Glomerular endothelial cell (primary cell): ENCODE measurements at places on chromosomes 12 and 14.

GRCh38 chr14:105013150-105013785 lies 7.6 kb downstream of the CDCA4 start:
- no peak for DNase-seq

DNA sequence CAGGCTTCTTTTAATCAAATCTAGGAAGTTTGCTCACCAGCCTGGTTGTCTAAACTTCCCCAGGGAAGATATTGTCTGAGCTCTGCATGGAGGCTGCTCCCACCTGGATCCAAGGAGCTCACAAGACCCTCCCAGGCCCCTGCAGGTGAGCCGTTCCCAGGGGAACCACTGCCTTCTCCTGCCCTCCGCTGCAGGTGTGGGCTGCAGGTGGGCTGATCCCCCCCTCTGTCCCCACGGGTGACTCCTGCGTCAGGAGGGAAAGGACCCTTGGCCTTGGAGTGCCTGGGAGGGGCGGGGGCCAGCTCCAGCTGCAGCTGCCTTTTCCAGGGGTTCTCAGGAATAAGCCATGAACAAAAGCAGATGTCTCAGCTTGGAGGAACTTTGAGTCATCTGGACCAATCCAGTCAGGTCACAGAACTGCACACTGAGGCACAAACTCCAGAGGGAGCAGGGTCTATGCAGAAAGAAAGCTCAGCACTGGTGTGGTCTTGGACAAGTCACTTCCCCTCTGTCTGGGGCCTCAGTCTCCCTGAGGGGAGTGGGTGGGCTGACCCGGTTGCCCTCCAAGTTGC lies 246.6 kb upstream of the RTL1 start:
- no peak for DNase-seq

GRCh38 chr14:93100570-93100969 lies 15.2 kb downstream of the ITPK1 start:
- DNase-seq = no peak

DNA sequence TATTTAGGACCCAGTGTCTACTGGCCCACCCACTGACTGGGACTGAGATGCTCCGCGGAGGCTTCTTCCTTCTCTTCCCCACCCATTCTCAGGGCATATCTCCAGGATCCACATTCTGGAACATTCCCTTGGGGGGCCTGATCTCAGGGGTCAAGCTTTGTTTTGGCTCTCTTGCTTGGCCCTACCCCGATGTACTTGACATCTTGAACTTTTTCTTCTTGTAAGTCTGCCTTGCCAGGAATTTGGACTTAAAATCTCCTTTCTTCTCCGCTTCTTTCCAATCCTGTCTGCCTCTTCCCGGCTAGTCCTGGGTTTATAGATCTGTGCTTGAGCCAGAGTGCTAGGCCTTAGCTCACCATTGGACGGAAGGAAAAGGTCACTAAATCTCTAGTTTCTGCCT lies 22.1 kb downstream of the DACT1 start:
- DNase-seq = no peak

- DNase-seq = no peak
Observed at GRCh38 chr14:53541411-53541810, 388.3 kb upstream of the DDHD1 start.

GRCh38 chr14:50212726-50213125 lies 18.7 kb downstream of the SOS2 start:
- DNase-seq = no peak

GRCh38 chr14:68027276-68027675 lies 207.7 kb downstream of the RAD51B start:
- DNase-seq = no peak

- no peak for DNase-seq
Observed at GRCh38 chr12:127729381-127729780, 537.6 kb upstream of the TMEM132C start.

DNA sequence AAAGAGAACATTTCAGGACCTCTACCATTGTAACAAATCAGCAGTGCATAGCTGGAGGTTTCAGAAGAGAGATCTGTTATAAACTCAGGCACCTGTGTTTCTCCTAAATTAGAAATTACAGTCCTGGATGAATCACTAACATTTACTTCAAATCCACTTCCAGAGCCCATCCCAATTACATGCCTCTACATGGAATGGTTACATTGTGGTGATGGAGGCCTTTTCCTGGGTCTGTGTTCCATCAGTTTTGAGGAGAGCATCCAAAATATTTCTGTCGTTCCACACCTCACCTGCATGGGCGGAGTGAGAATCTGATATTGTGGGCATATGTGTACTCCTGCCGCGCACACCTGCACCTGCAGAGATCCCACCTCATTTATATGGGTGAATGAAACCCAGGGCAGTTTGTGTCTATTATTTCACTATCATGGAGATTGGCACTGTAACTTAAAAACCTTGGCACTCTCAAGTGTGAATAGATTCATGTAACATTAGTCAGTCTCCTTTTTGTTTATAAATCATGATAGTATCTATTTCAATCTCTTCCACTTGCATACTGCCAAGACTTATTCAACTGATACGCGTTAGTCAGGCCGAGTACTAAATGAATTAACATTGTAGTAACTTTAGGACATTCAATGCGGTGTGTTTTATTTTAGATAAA lies 215.1 kb upstream of the FAR2 start:
- no peak for DNase-seq

- DNase-seq = no peak
Observed at GRCh38 chr12:104656383-104656782, 199.6 kb downstream of the CHST11 start.

GRCh38 chr12:88556213-88556774 lies 24.0 kb downstream of the KITLG start:
- no peak for DNase-seq

DNA sequence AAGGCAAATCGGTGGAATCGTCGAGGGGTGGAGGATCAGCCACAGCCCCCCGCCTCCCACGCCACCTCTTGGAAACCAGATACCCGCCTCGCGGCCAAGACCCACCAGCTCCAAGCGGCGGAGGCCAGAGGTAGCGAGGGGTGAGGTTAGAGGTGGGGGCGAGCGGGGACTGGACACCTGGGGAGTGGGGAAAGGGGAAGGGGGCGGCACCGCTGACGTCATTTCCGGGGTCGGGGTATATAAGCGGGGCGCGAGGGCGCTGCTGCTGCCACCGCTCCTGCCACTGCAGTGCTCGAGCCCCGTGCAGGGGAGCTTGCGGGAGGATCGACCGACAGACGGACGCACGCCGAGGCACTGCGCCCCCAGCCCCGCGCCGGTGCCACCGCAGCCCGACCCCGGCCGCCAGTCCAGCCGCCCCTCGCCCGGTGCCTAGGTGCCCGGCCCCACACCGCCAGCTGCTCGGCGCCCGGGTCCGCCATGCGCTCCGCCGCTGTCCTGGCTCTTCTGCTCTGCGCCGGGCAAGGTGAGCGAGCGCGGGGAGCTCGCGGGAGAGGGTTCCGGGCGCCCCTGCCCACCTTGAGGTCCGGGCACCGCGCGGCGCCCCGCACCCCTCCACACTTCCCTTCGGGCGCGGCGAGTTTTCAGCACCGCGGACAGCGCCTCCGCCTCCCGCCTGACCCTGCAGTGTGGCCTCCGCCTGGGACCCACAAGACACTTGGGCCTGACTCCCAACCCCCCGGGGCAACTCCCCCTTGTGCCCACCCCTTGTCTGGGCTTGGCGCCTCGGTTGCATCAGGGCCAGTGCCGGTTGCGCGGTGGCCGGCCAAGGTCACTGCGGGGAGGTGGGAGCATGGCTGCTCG lies at the start of gene CHGA:
TSS of gene CHGA (plus strand) at position 268 of the 861 bp plus-strand sequence. CDS start at position 478, 210 bp downstream.
- no peak for DNase-seq

GRCh38 chr12:50201987-50202521 lies 34.9 kb upstream of the CERS5 start:
- DNase-seq = no peak

GRCh38 chr12:51012570-51013236 lies 13.5 kb downstream of the SLC11A2 start:
- no peak for DNase-seq

- DNase-seq = no peak
Observed at GRCh38 chr12:61694214-61694613, 566.0 kb upstream of the USP15 start.

GRCh38 chr14:66330916-66331315 lies 155.3 kb upstream of the CCDC196 start:
- no peak for DNase-seq

GRCh38 chr14:100611811-100612480 lies 24.7 kb upstream of the BEGAIN start:
- no peak for DNase-seq

DNA sequence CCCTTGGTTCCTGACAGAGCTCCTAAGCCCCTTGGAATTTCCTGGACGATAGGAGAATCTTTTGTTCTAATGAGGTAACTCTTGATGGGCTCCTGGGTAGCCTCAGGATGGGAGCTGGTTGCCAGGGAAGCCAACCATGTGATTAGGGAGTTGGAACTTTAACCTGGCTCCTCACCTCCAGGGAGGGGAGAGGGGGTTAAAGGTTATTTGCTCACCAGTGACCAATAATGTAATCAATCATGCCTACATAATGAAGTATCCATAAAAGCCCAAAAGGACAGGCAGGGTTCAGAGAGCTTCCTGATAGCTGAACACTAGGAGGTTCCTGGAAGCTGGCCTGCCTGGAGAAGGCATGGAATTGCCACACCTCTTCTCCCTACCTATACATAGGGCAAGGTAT lies 6.2 kb upstream of the CNOT2 start:
- no peak for DNase-seq

GRCh38 chr12:8156416-8156815 lies 399 bp upstream of the ZNF705A start:
- no peak for DNase-seq

GRCh38 chr14:71319666-71320065 lies 412.4 kb downstream of the PCNX1 start:
- DNase-seq = no peak

DNA sequence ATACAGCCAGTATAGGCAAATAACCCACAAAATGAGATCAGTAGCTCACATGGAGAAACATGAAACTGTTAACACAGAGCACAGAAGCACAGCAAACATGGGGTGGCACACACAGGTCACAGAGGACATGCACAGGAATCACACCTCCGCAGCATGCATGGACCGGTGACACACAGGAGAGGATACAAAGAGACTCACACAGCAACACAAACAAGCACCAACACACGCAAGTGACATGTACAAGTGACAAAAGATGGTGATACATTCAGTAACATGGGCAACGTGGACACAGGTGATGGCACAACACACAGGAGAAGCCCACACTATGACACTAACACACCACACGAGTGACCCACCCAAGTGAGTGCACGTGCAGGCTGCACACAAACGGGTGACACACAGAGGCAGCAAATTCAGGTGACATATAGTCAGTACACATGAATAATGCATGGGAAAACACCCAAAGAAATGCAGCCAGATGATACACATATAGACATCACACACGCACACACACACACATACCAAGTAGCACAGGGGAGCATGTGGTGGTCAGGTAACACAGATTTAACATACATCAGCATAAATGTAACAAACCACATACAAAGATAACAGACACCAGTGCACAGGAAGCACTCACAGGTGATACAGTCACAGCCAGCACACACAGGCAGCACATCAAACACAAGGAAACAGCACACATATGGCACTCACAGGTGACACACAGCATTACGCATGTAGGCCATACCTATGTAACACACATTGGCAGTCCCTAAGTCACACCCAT lies 216.0 kb upstream of the SFSWAP start:
- no peak for DNase-seq

DNA sequence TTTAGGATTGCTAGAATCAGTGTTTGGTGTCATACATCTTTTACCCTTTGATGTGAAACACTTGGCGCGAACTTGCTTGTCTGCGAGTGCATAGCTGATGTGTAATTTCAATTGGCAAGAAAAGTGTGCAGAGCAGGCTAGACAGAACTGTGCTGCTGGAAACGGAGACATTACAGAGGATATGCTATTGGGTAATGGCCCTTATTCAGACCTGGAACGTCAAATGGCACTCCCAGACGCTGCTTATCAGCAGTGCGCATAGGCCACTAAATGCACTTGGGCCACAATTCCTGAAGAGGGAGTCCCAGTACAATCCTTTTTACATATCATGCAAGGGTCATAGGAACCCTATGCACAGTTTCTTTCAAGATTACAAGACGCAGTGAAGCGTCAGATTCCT lies 15.7 kb upstream of the SLC10A1 start:
- DNase-seq = no peak

GRCh38 chr14:20652996-20653975 lies 11.8 kb upstream of the OR6S1 start:
- DNase-seq = no peak

DNA sequence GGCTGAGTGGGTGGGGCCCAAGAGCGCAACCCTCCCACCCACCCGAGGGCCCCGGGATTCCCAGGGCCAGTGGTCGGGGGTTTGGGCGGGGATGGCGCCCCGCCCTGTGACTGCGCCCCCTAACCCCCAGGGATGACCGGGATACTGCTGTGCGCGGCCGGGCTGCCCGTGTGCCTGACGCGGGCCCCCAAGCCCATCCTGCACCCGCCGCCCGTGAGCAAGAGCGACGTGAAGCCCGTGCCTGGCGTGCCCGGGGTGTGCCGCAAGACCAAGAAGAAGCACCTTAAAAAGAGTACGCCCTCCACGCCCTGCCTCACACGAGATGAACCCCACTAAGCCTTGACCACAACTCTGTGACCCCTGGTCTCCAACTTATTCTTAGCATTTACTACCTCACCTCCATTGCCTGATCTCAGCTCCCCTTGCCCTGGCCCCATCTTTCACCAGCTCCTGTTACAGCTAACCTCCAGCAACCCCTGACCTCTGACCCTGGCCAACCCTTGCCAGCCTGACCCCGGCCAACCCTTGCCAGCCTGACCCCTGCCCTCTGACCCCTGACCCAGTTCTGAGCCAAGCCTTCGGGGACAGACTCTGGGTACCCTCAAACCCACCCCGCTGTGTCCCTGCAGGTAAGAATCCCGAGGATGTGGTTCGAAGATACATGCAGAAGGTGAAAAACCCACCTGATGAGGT lies 37.0 kb downstream of the DTX1 start:
- no peak for DNase-seq

- no peak for DNase-seq
Observed at GRCh38 chr12:55974308-55974730, 441 bp downstream of the RAB5B start.

- peak; percentile 55 for DNase-seq
Observed at GRCh38 chr14:66495218-66496098, 9.3 kb downstream of the CCDC196 start.

- DNase-seq = no peak
Observed at GRCh38 chr14:51431033-51431709, 191.1 kb downstream of the TMX1 start.

DNA sequence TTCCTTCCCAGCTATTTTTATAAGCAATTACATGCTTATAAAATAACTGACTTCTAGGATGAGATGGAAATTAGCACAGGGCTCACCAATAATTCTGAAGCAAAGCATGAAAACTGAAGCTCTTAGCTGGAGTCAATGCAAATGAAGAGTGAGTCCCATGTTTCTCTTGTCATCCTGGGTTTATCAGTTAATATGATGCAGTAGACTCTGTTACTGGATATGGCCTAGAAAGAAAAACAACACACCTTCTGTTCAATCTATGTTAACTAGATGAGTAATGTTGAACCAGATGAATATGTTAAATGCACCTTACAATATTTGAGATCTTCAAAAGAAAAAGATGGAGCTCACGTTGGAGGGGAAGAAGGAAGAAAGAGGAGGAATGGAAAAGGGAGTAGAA lies 229.4 kb downstream of the DUSP6 start:
- no peak for DNase-seq

GRCh38 chr12:2566161-2566560 lies 228.6 kb upstream of the FKBP4 start:
- no peak for DNase-seq

GRCh38 chr12:119302451-119303080 lies 32.0 kb upstream of the CCDC60 start:
- no peak for DNase-seq
